ENCODE measurements at places on chromosomes 2 and 18. TPM values are rescaled to one million over a fixed set of nuclear protein-coding genes. Genes with fewer than 3 reads are reported as not detected.

Gene VWC2L
- total RNA-seq, result not detected

Gene DCDC2C
- not detected for total RNA-seq

Gene HOXD13
- not detected for total RNA-seq

Gene RBFA
- 25.0 TPM for total RNA-seq

Gene KLHL41
- total RNA-seq, result not detected

Gene UGT1A10
- not detected for total RNA-seq

Gene UGT1A6
- not detected for total RNA-seq

Gene CNDP1
- not detected for total RNA-seq

Gene MERTK
- 0.20 TPM for total RNA-seq

All from activated CD4-positive, alpha-beta T cell treated with anti-CD3 and anti-CD28 coated beads, Interleukin-2, amount 10 ng/mL, durations not matched to agents 7 days and 5 days (primary cell).